GM10248 (cell line): ENCODE measurements at places on chromosomes 5 and 9.

DNA sequence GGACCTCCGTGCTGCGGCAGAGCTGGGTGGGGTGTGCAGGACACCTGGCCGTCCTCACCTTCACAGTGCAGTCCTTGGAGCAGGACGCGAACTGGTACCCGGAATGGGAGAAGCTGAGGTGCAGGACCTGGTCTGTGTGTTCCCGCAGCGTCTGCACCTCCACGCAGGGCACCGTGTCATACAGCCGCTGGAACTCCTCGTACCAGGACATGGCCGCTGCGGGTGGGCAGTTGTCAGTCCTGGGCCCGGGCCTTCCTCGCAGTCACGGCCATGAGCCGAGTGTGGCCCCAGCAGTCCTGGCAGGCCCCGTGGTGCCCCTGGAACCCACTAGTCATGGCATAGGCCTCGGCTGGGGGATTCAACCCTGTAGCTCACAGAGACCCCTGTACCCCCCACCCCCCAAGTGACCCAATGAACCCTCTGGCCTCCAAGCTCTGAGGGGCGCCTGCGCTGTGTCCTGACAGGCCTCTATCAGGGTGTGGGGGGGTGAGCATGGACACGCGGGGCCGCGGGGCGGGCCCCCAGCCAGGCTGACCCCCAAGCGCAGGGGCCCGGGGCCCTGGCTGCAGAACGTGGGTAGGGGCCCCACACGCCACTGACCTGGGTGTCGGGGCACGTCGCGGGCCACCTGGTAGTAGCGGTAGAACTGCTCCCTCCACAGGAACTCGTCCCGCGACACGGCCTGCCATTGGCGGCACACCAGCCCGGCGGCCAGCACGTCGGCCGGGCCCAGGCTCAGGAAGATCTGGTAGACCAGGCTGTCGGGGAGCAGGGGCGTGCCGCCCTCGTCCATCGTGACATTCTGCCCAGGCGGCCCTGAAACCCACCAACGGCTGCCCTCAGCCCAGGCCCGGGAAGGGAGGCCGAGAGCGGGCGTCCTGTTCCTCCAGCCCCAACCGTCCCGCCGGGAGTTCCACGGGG lies 987 bp downstream of the FBXW5 start:
- DNase-seq = peak; percentile 63

GRCh38 chr9:15357050-15357653 lies 50.1 kb upstream of the TTC39B start:
- no peak for DNase-seq

DNA sequence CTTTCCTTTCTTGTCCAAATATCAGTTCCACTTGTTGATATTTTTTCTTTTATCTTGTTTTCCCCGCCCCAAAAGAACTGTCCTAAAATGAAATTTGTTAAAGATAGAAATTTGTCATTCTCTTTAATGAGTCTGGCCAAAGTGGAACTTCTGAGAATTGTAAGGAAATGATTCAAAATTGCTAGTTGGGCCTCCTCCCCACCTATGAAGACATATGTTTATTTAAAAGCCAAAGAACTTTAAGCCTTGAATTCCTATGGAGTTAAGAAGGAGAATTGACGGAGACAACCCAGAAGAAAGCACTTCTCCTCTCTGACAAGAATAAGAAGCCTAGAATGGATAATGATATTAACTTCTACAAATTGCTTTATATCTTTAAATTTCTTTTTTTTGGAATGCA lies 59.1 kb upstream of the ALDH1A1 start:
- DNase-seq = no peak

DNA sequence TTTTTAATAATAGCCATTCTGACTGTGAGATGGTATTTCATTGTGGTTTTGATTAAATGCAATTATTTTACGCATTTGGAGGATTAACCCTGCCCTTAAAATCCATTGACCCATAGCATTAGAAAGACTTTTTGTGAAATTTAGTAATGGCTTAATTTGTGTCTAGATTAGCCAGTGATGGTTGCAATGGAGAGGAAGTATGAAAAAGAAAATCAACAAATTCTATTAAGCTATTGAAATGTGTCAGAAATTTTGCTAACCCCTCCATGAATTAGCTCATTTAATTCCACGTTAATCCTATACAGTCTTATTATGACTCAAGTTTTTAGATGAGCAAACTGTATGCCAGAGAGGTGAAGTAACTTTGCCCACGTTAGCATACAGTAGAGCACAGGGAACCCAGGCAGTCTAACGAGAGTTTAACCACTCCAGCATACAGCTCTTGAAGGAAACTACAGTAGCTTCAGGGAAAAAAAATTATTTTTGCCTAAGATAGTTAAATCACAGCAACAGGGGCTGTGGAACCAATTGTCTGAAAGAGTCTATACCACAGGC lies 158.2 kb upstream of the PPP2R2B start:
- DNase-seq = no peak

DNA sequence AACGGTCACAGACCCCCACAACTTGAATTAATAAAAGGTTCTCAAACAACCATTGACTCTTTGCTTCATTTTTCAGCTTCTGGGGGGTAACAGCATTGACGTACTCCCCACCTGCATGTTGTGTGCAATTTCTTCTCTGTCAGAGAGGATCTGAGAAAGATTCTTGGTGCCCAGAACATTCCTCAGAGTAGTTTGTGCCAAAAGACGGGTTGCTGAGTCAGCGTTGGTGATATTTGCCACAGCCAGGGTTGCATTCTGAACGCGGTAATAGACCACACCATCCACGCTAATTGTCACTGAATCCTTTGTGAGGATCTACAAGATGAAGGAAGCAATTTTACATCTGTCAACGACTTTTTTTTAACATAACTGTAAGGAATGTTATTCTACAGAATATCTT lies 21.0 kb downstream of the STOM start:
- DNase-seq = no peak

DNA sequence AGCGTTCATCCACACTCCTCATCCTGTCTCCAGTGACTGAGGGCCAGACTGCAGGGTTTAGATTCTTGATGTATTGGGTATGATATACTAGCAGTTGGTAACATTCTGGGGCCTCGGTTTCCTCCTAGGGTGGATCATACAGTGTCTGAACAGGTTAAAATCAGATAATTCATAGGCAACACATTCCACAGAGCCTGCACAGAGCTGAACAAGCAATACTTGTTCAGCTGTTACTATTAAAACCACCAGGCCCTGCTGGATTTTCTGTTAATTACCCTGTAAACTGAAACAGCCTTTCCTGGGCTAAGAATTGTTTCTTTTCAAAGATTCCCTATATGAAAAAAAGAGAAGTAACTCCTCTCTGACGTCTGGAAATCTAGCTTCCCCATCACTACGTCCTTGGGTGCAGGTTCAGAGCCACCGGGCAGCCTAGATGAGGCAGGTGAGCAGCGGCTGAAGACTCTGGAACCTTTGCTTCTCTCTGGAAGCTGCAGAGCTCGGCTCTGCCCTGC lies 1313.5 kb upstream of the WWC1 start:
- DNase-seq = no peak

GRCh38 chr5:92641031-92641962 lies 939.7 kb downstream of the NR2F1-AS1 start:
- no peak for DNase-seq

DNA sequence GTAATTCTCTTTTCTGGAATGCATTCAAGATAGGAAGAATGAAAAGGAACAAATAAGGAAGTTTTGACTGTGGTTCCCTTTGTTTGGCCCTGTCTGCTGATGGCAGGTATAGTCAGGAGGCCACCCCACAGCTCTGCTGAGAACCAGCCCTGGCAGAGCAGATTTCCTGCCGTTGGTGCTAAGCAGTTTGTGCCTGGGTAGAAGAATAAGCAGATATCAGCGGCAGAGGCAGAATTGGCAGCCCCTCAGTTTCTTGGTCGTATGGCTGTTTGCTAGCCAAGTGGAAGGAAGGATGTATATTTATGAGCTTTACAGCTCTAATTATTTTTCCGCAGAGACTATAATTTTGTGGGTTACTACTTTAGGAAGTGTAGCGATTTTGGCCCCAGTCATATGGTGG lies 310.2 kb upstream of the RFX3 start:
- no peak for DNase-seq

DNA sequence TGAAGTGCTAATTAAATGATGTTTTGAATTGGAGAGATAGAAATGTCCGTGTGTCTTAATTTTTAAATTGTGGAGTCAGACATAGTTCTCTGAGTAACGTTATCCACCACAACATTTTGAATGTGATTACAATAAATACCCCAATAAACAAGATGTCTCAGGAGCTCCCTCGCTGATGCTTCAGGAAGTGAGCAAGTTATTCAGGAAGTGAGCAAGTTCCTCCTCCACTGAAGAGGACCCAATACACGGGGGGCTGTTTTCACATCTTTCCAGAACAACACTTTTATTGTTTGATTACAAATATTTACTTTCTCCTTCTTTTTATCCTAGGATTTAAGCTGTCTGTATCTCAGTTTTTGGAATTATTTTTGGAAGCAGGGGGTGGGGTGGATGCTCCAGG lies 363.8 kb downstream of the LRRC70 start:
- no peak for DNase-seq

DNA sequence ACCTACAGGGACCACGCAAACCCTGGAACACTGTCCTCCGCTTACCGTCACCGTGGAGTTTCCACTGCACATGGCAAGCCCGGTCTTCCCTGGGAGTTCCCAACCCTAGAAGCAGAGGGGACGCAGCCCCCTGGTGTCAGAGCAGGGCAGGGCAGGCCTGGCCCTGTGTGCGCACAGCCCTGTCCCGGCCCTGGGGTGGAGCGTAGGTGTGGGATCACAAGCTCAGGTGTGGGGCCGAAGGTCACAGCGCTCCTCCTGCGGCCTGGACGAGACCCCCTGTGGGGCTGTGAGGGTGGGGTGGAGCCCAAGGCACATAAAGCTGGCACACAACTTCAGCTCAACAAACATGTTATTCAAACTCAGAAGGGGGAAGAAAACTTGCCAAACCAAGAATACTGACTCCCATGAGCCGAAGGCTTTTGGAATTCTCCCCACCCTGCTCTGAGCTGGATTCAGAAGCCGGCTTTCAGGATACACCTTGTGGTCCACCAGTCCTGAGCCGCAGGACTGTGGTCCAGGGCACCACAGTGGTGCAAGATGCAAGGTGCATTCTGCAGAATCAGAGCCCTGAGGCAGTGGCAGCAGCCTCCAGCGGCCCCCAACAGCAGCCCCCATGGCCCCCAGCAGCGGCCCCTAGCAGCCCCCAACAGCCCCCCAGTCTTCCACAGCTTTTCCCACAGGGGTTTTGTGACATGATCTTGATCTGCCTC lies 11.8 kb upstream of the EXOC3 start:
- peak; percentile 81 for DNase-seq

- no peak for DNase-seq
Measured at GRCh38 chr5:8253376-8253775, 384.4 kb downstream of the MTRR start.

DNA sequence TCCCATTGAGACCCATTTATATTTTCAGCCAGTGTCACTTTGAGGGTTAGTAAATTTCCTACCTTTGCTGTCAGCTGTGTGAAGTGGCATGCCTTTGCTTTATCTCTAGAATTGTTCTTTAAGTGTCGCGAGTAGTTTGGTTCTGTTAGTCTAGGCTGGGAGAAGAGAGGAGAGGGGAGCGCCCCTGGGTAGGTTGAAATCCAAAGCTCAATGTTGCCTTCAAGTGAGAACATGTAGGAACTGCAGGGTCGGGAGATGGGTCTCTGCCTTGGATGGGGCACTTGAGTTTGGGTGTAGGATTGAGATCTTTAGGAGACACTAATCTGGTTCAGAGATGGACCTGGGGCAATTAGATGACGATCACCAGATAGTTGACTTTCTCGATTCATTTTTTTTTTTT lies 46.3 kb downstream of the STC2 start:
- no peak for DNase-seq

GRCh38 chr5:139662617-139663016 lies 14.5 kb downstream of the CXXC5 start:
- peak; percentile 52 for DNase-seq

- DNase-seq = no peak
Measured at GRCh38 chr5:17415321-17415758, 82.7 kb upstream of the TAF11L2 start.

GRCh38 chr9:26399556-26399955 lies 493.0 kb downstream of the CAAP1 start:
- DNase-seq = no peak

- DNase-seq = no peak
Measured at GRCh38 chr9:78574354-78575045, 277.6 kb downstream of the PSAT1 start.
